ENCODE measurements at places on chromosomes 4 and X.

DNA sequence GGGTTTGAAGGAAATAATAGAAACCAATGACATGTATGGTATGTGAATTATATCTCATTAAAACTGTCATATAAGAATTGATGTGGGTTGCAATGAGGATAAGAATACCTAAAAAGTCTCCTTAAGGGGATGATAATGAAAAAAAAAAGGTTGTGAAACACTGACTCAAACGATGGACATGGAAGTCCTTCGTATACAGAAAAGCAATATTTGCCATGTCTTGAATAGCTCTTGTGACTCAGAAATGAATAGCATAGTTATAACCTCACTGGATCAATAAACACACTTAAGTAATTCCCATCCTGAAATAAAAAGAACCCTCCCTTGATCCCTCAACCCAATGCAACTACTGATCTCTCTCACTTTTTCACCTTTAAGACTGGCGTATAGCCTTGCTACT lies 89.7 kb downstream of the OPHN1 start:
- DNase-seq: no peak

- DNase-seq: no peak
Measured at GRCh38 chr4:147480891-147481576, at the start of gene EDNRA. TSS of gene EDNRA (plus strand) at chr4:147481097. CDS start at chr4:147485682, 4,585 bp downstream.

DNA sequence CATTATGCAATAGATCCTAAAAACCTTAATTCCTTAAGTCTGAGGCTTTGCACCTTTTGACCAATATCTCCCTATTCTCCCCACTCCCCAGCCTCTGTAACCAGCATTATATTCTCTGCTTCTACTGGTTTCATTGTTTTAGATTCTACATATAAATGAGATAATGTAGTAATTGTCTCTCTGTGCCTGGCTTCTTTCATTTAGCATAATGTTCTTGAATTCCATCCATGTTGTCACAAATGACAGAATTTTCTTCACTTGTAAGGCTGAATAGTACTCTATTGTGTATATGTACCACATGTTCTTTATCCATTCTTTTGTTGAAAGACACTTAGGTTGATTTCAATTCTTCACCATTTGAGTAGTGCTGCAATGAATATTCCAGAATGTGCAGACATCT lies 66.0 kb downstream of the MAGEC1 start:
- no peak for DNase-seq

- no peak for DNase-seq
Measured at GRCh38 chr4:68907788-68908700, 43.6 kb downstream of the UGT2A3 start.

DNA sequence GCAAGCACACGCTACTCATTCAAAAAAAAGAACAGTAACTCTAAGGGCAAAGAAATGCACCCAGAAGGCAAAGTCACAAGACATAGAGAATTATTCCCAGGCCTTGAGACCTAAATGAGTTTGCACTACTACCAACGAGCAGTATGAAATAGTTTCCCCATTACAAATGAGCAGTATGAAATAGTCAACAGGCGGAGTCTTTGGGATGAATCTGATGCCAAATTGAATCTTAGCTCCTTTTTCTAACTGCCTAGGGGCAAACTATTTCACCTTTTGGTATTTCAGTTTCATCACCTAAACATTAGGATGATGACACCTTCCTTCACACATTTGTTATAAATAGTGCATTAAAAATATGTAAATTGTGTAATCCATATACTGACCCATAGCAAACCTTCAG lies 213.0 kb upstream of the FAT4 start:
- no peak for DNase-seq

- no peak for DNase-seq
Measured at GRCh38 chr4:119690871-119691270, 62.3 kb upstream of the PDE5A start.

GRCh38 chr4:2940267-2941137 lies 22.7 kb downstream of the NOP14 start:
- no peak for DNase-seq

DNA sequence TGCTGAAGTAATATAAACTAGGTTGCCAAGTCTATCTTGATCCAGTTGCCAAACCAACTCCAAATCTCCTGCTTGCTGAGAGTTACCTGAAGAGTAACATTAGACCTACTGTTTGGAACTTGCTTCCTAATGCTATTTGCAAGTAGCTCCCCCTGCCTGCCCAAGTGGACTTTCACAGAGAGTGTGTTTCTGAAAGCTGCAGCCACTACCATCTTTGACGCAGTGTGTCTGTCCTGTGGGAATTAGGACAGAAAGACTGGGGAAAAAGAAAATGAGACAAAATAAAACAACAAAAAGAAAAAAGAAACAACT lies 195.0 kb upstream of the HS3ST1 start:
- no peak for DNase-seq

GRCh38 chr4:113101669-113102068 lies 52.2 kb downstream of the ANK2 start:
- no peak for DNase-seq

- DNase-seq: no peak
Measured at GRCh38 chr4:5027346-5027745, 8.1 kb upstream of the CYTL1 start.

GRCh38 chr4:26987191-26987590 lies 126.5 kb downstream of the STIM2 start:
- DNase-seq: no peak

DNA sequence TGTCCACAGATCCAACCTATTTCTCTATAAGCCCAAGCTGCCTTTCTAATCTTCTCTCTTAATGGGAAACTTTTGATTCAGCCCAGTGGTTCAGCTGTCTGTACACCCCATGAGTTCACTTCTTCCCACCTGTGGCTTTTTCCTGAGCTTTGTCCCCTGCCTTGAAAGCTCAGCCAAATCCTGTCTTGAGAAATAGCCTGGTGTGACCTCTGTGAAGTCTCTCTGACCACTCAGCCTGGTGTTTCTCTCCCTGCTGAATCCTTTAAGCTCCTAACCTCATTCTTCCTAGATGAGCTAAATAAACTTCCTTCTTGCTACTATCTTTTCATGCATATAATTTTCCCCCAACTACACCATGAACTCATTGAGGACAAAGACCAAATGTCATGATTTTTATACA lies 15.2 kb upstream of the HERC5 start:
- no peak for DNase-seq

- no peak for DNase-seq
Measured at GRCh38 chr4:28518561-28519165, 1658.0 kb downstream of the STIM2 start.

DNA sequence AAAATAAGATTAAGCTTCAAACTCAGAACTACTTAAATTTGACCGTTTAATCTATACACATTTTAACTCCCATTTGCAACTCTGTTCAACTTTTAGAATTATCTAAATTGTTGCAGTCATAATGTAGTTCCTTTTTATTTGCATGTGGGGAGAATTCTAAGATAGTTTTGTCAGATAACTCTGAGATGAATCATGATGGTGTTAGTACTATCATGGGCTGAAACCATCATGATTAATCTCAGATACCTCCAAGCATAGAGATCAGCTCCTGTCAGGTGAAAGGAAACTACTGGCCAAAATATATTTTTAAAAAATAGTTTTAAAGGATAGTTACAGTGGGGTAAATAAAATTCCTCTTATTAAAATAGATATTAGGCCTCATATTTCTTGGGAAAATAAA lies 39.0 kb downstream of the FBXO8 start:
- DNase-seq: no peak

DNA sequence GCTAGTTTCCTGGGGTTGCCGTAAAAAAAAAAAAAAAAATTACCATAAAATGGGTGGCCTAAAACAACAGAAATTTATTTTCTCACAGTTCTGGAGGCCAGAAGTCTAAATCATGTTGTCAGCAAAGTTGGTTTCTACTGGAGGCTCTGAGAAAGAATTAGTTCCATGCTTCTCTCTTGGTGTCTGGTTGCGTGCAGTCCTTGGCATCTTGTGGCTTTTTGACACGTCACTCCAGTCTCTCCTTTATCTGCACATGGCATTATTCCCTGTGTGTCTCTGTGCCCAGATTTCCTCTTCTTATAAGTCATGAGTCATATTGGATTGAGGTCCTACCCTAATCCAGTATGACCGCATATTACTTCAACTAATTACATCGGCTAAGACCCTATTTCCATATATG lies 38.7 kb downstream of the SPATA4 start:
- DNase-seq: no peak

DNA sequence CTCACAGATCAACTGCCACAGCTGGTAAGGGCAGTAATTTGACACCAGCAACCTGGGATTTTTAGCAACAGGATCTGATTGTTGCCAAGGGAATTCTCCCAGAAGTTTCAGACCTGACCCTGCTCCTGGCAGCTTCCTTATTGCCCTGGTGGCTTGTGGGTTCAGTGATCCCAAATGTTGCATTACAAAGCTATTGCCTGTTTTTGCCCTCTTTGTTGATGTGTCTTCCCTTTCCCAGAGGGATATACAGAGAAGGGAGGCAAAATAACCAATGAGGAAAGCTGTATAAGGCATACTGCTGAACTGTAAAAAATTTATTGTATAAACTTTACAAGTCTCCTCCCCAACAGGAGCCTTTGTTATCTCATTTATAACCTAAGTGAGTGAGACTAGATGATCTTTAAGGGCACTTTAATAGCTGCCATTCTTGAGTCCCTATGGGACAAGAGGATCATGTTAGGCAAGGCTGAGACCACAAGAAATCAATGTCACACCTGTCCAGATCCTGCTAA lies 22.2 kb downstream of the VSIG4 start:
- DNase-seq: no peak

- DNase-seq: no peak
Measured at GRCh38 chrX:63561425-63561824, 210.3 kb upstream of the SPIN4 start.

DNA sequence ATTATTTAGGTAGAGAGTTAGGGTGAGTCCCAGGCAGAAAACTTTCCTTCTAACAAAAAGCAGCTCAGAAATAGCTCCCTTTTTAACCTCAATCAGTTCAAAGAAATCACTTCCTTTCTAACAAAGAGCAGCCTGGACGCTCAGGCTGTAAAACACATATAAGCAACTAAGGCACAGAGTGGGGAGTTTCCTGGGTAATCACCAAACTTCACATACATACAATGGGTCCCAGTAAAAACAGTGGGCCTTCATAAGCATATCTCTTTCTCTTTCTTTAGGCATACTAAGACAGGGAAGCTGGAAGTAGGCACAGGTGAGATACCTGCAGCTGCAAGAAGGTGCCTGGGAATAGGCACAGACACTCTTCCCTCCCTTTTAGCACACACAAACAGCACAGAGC lies 4.9 kb upstream of the NAF1 start:
- DNase-seq: no peak

- no peak for DNase-seq
Measured at GRCh38 chrX:93354651-93355050, 318.7 kb downstream of the NAP1L3 start.

DNA sequence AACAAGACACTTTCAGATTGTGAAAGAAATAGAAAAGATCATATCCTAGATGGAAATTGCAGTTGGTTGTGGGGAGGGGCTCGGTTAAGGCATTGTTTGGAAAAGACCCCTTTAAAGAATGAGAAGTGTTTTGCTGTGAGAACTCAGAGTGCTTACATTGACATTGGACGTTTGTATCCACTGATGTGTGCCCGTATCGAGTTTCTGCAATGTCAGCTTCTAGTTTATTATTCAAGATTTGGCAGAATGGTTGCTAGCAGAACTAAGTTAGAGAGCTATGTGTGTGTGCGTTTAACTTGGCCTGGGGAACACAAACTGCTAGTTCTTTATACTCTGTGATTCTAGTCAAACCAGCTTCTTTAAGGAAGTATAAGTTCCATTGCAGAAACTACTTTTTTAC lies 2702.5 kb downstream of the PCDH7 start:
- DNase-seq: no peak

DNA sequence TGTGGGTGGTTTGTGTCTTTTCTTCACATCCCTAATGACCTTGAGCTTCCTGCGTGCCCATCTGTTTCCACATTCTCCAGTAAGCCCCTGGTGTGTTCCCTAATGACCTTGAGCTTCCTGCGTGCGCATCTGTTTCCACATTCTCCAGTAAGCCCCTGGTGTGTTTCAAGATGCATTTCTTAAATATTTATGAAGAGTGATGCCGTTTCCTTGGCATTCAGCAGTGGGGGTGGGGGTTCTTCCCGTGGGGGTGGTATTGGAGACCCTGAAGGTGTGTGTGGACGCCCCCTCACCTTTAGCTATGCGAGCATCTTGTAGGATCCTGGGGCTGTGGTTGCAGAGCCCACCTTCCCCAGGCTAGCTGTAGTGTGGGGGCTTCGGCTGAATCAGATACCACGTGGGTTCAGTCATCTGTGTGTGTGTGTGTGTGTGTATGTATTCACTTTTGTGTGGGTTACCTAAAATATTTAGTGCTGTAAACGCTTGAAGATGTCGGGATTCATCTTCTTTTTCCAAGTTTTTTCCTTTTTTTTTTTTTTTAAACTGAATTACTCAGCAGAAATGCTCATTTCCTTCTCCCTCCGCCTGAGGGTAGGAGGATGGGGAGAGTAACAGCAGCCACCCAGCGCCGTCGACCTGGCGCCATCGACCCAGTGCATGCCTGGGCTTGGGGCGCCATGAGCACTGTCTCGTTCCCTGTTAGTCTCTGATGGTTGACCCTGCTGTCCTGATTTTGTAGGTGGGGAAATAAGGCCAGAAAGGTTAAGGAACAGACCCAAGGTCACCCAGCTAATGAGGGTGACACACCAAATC lies 9.9 kb downstream of the NSG1 start:
- DNase-seq: no peak

DNA sequence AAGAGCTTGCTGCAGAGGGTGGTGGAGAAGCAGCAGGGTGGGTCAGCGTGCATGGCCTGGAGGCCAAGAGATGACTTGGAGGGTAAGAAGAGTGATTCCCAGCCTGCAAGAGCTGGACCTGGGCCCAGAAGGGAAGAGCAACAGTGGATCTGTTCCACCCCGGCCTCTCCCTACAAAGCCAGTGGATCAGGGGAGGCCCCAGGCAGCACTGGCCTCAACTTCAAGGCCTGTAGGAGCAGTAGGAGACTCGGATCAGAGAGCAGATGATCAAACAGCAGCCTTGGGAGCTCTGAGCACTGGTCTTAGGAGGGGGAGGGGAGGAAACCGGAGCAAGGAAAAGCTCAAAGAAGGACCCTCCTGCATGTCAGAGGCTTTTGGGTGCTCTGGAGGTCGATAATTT lies 7.6 kb downstream of the L1CAM start:
- DNase-seq: no peak

GRCh38 chr4:22688236-22688635 lies 4.5 kb upstream of the GBA3 start:
- no peak for DNase-seq

DNA sequence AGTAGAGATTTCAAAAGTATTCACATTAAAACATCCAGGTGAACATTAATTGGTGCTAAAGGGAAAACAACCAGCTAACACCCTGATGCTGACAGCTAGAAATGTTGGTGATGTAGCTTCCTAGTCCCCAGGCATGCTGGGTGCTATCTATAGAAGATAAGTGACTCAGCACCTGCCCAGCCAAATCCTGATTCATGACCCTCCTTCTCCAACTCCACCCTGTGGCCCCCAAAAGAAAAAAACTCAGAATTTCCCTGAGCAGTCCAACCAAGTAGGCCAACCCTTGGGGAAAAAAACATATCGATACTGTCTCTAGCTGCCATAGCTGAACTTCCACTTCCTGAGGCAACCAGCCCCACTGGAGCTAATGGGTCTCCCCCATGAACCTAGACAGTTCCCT lies 197.6 kb upstream of the KLF3 start:
- no peak for DNase-seq

- no peak for DNase-seq
Measured at GRCh38 chr4:188305690-188306089, 166.4 kb downstream of the TRIML1 start.
